NCI-H226 (cell line): ENCODE measurements at places on chromosomes 11 and 22.

GRCh38 chr11:84130646-84131427, 844.7 kb upstream of the CCDC90B start:
- no peak for DNase-seq

GRCh38 chr22:24146194-24146616, 35.1 kb upstream of the SUSD2 start:
- peak; percentile 61 for DNase-seq

GRCh38 chr11:25655636-25656035, 676.3 kb upstream of the ANO3 start:
- DNase-seq, result no peak

DNA sequence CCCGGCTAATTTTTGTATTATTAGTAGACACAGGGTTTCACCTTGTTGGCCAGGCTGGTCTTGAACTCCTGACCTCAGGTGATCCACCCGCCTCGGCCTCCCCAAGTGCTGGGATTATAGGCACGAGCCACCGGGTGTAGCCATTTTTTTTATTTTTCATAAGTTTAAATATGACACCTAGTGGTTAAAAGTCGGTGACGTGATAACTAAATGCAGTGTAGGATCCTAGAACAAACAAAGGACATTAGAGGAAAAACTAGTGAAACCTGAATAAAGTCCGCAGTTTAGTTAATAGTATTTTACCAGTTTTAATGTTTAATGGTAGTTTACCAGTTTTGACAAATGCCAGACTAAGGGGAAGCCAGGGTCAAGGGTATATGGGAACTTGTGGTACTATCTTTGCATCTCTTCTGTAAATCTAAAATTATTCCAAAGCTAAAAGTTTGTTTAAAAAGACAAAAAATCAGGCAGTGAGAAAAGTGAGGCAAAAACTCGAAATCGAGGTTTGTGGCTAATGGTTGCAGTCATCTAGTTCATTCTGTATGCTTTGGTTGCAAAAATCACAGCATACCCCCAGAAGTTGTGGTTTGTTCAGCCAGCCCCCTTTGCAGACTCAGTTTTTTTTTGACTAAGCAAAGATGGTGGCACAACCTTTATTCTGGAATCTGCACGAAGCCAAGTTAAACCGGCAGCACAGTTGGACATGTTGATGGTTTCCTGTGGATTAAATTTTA, 29.6 kb downstream of the TOM1 start:
- no peak for DNase-seq

DNA sequence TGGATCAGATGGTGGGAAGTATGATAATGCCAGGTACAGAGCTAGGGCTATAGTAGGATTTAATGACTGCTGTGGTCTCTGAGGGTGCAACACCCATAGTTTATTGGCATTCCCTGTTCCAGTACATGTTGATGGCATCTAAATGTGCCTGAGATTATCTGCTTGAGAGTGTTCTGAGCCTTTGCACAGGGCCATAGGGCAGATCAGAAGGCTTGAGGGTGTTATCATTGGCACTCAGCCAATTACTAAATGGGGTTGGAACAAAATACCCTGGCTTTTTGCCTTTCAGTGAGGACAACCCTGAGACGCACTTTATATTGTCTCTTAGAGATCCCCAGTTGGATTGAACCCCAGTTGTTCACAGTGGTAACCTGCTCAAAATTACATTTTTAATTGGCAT, 6.7 kb downstream of the SLC5A12 start:
- DNase-seq, result no peak

GRCh38 chr11:120116966-120117365, 20.9 kb downstream of the TRIM29 start:
- no peak for DNase-seq

GRCh38 chr11:44833877-44834452, 107.2 kb downstream of the TSPAN18 start:
- no peak for DNase-seq

GRCh38 chr11:2137202-2138067, 1.8 kb downstream of the IGF2 start:
- DNase-seq, result peak; percentile 60

- no peak for DNase-seq
Observed at GRCh38 chr11:44622721-44623258, 57.3 kb downstream of the CD82 start.

GRCh38 chr11:14021738-14022137, 59.2 kb downstream of the SPON1 start:
- DNase-seq, result no peak

GRCh38 chr22:19909350-19910179, 32.0 kb upstream of the COMT start:
- peak; percentile 11 for DNase-seq

DNA sequence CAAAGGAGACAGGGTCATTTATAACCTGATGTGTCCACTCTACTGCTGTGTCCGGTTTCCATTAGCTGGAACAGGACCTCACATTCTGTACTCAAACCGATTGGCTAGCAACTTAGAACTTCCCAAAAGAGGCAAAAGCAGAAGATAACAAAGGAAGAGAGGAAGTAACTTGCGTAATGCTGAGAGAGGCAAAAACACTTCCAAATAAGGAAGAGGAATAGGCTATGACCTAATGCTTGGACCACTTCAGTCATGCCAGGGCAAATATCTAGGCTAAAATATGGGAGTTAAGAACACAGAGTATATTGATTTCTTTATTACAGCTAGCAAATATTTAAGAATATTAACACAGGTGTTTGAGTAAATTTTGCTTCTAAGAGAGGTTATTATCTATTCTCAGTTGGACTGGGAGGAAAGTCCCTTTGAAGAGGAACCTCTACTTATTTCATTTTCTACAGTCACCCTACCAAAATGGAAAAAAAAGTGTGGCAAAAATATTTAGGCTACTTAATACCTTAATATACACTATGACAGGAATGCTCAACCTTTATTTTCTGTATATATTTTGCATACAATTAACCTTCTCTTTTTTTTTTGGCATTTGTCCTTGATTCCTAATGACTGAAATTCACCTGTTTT, 499.8 kb upstream of the CHORDC1 start:
- peak; percentile 41 for DNase-seq

DNA sequence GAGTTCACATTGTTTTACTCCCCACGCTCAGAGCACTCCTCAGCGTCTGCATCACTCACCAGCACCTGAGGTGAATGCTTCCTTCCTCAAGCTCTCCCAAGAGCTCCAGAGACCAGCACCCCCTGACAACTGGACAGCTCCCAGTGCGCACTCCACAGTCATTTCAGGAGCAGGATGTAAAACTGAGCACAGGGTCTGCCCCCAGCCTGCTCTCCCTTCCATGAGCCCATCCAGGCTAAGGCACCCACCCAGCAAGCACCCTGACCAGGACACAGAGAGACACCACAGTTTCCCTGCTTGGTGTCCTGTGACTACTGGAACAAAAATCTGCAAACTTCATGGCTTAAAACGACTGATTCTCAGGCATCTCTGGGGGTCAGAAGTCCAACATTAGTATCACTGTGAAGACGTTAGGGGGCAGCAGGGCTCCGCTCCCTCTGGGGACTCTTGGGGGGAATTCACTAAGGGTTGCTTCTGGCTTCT, 3.3 kb downstream of the SCGB1D2 start:
- DNase-seq, result no peak

GRCh38 chr22:49271831-49272230, 555.8 kb downstream of the BRD1 start:
- no peak for DNase-seq

DNA sequence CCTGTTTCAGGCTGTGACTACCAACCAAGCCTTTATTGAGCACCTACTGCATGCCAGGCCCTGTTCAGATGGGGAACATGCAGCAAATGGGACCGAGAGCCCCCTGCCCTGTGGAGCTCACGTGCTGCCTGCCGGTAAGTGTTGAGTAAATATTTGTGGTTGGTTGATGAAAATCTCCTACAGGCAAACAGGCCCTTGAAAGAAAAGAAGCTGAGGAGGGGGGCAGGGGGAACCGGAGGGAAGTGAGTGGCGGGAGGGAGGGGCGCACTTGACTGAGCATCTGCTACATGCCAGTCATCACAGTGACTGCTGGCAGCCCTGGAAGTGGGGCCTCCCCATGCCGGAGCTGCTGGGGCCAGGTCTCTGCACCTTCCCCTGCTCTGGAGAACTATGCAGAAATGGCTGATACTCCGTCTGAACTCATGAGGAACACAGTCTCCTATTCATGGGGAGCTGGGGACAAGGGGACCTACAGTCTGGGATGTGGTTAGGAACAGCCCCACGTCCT, 34.2 kb downstream of the MACROD1 start:
- no peak for DNase-seq

DNA sequence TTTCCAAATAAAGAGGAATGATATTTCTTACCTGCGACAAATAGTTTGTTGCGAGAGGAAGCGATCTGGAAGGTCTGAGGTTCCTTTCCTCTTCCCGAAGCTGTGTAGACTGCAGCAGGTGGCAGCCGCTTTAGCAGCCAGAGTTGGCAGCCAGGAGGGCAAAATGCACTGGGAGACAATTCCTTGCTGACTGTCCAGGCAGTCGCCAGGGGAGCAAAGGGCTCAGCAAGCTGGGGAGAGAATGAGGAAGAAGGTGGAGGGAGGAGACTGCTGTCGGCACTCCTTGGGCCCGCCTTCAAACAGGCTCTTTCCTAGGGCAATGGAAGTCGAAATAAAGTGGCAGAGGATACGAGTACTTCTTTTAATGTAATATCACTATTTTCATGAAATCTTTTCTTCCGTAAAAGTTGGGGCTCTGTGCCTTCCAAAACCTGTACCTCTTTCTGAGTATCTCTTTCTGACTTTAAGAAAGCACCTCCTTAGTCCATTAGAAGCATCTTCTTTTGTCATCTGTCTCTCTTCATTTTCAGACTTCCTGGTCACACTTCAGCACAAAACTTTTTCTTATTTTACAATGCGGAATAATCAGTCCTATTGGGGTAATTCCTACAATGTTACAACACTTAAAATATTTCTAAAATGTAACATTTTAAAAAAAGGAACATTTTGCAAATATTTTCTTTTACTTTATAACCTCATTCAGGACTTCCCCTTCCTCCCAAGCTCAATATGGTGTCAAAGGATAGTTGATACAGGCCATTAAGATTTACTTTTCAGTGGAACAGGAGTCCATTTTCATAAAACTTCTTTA, at the start of gene IL18:
Gene IL18, minus strand, starts transcription at position 220 of the 811 bp plus-strand sequence. CDS start 9,041 bp downstream, outside the sequence.
- DNase-seq, result peak; percentile 79

- DNase-seq, result no peak
Observed at GRCh38 chr11:8712506-8712905, 29.9 kb downstream of the RPL27A start.

DNA sequence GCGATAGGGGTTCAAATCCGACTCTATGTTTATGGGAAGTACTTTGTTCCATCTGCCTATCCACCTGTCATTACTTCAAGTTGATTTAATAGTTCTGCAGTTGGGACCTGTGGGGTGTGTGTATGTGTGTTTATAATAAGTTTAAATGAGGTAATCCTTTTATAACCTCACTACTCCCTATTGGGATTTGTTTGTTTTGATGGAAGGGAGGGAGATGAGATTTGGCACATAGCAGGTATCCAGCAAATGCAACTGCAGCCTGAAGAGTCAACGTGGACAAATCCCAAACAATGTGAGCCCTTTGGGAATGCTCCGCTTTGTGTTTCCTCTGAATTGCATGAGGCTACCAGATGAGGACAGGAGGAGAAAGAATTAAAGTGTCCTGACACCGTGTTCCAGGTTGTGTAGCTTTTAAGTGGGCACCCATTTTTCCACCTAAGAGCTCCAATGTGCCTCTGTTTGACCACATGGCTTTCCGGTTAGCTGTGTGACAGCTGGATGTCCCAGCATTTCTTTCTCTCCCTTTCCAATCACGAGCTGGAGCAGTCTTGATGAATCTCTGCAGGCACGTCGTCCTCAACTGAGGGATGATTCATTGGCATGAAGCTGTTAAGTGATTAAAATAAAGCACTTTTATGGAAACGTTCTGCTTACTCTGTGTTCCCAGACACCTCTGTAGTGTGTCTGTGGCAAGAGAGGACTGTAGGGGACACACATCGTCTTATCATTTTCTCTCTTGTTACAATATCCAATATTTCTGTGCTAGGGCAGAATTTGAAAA, 610.7 kb downstream of the NTM start:
- no peak for DNase-seq

DNA sequence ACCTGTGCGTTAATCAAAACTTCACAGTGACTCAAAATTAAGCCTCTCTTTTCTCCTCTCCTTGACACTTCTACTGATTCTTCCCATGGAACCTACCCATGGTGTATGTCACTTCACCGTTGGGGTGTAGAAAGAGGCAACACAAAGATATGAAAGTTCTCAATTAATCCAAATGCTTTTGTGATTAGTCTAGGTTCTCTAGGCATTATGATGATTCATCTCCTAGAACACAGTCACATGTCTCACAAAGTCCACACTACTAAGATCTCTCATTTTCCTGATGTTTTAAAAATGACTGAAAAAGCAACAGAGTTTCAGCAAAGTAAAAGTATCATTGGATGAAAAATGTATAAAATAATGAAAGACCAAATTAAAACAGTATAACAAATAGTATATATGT, 13.7 kb upstream of the SCGB2A2 start:
- DNase-seq, result no peak

- DNase-seq, result no peak
Observed at GRCh38 chr11:110124605-110125004, 31.4 kb downstream of the ZC3H12C start.

- no peak for DNase-seq
Observed at GRCh38 chr11:124918950-124919349, at the start of gene HEPN1. HEPN1 (plus strand) TSS chr11:124919250.

DNA sequence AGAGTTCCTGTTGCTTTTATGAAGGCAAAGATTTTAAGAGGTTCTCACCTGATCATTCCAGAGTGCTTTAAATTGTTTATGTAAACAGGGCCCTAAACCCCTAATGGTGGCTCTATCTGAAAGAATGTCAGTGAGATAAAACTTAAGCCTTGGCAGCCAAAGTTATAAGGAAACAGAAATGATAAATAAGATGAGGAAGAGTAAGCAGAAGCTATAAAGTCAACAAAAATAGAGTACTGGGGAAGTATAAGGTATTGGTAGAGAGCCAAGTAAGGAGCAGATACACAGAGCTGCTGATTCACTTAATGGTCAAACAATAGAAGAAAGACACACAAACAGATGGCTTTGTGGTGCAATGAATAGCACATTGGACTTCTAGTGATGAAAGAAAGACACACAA, 37.9 kb downstream of the TMPRSS5 start:
- no peak for DNase-seq

GRCh38 chr11:19208959-19209546, 7.3 kb upstream of the CSRP3 start:
- no peak for DNase-seq

- peak; percentile 34 for DNase-seq
Observed at GRCh38 chr11:118398791-118399559, 2.4 kb upstream of the ATP5MG start.

DNA sequence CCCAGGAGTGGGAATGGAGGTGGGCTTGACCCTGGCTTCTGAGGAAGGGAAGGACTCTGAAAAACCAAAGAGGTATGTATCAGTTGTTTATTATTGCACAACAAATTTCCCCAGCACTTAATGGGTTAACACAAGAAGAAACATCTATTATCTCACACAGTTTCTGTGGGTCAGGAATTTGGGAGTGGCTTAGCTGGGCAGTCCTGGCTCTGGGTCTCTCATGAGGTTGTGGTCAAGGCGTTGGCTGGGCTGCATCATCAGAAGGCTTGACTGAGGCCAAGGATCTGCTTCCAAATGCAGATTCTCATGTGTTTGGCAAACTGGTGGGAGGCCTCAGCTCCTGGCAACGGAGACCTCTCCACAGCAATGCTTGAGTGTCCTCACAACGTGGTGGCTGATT, 17.5 kb upstream of the SMIM38 start:
- peak; percentile 91 for DNase-seq

- no peak for DNase-seq
Observed at GRCh38 chr11:70434813-70435278, 36.5 kb downstream of the CTTN start.

- DNase-seq, result no peak
Observed at GRCh38 chr22:20175597-20175900, 24.7 kb upstream of the CCDC188 start.
